T-helper 2 cell (primary cell): ENCODE measurements at places on chromosomes 6 and 20.

DNA sequence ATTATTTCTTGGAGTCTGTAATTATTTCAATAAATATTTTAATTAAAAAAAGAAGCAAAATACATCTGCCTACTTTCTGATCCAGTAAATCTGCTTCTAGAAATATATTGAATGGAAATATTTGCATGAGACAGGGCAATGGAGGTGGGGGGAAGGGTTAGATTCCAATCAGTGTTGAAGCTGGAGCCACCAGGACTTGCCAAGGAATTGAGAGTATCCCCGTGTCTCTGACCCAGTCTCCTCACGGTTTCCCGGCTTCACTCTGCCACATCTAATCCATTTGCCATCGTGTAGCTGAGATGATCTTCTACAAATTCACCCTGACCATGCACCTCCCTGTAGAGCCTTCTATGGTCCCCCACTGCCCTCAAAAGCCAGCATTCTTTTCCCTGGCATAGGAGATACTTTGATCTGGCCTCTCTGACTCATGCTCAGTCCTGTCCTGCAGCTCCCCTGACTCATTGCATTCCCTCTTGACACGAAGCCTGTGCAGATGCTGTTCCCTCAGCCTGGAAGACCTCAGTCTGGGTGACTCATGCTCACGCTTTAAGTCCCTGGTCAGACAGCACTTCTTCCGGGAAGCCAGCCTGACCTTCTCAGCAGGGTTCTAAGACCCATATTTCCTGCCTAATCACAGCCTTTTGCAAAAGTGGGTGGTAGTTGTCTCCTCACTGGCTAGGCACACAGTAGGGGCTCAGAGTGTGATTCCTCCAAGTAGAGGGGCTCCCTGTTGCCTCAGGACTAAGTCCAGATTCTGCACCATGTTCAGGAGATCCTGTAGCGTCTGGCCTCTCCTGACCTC is 23.0 kb upstream of the FKBP1A start:
- DNase-seq = no peak

DNA sequence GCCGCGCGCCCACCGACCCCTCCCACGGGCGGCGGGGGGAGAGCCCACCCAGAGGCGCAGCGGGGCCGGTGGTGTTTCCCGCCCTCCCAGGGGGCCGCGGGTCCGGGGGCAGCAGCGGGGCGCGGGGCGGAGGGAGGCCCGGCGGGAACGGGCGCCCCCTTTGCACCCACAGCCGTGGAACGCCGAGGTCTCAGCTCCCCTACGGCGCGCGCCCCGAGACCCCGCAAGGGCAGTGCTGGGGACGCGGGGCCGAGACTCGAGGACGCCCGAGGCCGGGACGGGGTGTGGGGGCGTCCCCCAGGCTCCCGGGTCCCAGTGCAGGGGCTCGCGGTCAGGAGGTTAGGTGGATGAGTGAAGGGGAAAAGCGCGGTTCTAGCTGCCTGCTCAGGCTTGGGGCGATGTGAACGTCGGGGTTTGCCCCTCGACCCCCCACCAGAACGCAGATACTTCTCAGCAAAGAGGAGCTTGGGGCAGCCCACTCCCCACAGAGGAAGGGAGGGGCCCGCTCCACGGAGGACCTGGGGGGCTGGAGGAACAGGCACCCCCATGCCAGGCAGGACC is 65.5 kb upstream of the BHLHE23 start:
- no peak for DNase-seq

DNA sequence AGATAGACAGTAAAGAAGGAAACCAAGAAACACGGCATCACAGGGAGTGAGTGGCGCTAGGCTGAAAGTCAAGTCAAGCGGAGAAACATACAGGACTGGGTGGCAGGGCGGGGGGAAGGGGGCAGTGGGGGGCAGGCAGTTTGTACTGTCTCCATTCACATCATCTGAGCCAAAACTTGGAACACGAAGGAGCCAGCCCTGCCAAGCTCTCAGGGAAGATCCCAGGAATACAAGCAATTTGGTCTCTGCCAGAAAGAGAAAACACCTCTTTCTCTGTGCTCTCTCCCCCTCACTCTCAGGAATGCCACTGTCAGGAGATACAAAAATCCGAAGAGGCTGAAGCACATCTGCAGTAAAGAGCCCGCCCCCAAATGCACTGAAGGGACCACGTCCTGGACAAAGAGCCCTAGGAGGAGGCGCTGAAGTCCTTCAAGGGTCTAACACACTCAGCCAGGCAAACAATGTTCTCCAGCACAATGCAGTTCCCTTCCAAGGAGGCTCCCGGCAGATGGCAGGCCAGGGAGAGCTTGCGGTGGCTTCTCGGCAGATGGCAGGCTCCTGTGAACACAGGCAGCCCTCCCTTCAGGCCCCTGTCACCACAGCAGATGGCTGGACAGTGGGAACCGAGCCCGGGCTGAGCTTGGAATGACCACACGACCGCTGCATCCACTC is 90.0 kb downstream of the ATP9A start:
- no peak for DNase-seq

- DNase-seq = no peak
Measured at GRCh38 chr20:17317341-17317740, 90.5 kb downstream of the PCSK2 start.

DNA sequence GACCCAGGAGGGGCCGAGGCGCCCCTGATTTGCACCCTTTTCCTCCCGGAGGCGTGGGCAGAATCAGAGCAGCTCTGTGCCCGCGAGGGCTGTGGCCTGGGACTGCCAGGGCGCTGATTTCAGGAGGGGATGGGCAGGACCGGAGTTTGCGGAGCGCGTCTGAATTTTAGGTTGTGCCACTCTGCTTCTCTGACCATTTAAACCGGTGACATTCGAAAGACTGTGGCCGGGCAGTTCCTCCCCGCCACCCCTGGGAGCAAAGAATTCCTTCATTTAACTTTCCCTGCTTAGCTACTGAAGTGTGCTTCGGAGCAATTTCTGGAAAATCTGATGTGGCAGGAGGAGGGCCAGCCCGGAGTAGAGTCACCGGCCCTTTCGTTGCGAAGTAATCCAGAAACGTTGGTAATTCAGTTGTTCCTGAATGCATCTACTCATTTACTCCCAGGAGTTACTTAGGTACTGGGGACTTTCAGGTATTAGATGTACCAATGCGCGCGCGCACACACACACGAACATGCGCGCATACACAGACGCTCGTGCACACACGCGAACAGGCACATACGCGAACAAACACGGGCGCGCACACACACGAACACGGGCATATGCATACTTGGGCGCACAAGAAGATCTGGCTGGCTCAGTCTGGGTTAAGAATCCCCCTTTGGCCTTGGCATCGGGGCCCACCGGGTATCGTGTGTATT is 568 bp downstream of the CCDC170 start:
- peak; percentile 82 for DNase-seq

DNA sequence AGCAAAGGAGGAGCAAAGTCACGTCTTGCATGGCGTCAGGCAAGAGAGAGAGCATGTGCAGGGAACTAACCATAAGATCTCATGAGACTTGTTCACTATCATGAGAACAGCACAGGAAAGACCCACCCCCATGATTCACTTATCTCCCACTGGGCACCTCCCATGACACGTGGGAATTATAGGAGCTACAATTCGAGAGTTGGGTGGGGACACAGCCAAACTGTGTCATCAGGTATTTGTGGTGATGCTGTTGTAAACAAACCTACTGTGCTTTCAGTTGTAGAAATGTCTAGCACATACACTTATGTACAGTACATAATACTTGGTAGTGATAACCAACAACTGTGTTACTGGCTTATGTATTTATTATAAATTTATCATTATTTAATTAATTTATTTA is 128.3 kb downstream of the UTRN start:
- DNase-seq = no peak

GRCh38 chr20:57103146-57103800 is 163.2 kb downstream of the BMP7 start:
- no peak for DNase-seq

DNA sequence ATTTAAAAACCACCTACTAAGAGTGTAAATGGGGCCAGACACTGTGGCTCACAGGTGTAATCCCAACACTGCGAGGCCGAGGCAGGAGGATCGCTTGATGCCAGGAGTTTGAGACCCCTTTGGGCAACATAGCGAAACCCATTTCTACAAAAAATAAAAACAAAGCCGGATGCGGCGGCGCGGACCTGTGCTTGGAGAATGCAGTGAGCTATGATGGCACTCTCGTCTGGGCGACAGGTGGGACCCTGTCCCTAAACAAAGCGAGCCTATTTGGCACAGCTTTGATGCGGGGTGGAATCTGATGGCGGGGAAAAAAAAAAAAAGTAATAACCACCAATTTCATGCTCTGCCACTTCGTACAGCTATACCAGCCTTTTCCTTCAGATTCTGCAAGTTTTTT is 1.1 kb downstream of the TCP1 start:
- peak; percentile 3 for DNase-seq

- no peak for DNase-seq
Measured at GRCh38 chr6:36838896-36839748, at the start of gene CPNE5. CPNE5 (minus strand) TSS chr6:36839444; CDS start chr6:36839377, 67 bp downstream.

- no peak for DNase-seq
Measured at GRCh38 chr6:1778686-1779235, 169.0 kb downstream of the FOXC1 start.

- no peak for DNase-seq
Measured at GRCh38 chr20:2631228-2631627, 21.2 kb upstream of the NOP56 start.

DNA sequence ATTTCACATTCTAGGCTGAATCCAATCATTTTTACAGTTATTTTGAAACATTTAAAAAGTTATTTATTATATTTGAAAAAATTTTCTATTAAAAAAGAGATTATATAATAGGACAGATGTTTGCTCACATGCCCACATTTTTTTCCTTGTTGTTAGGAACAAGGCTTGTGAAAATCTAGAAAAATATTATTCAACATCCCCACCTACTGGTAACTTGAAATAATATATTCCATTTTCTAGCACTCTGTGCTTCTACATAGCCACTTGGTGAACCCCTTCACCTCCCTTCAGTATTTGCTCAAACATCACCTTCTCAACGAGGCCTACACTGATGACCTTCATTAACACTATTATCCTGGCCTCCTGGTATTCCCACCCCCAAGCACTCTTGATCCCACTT is 18.3 kb upstream of the GPRC6A start:
- DNase-seq = peak; percentile 11

GRCh38 chr20:63173552-63174191 is 42.3 kb downstream of the YTHDF1 start:
- DNase-seq = no peak

DNA sequence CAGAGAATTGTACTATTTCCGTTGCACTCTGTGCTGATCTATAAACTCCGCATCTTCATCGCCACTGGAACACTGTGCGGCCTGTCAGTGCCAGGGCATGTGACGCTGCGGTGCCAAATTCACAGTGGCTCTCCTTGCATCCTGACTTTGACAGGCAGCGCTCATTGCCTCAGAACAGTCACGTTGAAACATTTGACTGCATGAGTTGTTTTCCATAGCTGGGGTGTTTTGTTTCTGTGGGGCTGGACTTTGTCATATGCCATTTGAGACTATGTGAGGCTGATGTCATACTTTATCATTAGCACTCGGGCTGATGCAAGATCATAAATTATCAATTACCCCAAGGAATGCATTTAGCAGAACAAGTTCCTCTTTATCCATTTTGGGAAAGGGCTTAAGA is 32.7 kb downstream of the CFAP61 start:
- DNase-seq = no peak

GRCh38 chr6:31737991-31738979 is 1.5 kb upstream of the MSH5 start:
- peak; percentile 62 for DNase-seq

- no peak for DNase-seq
Measured at GRCh38 chr6:53070806-53071205, 5.6 kb downstream of the FBXO9 start.
